ENCODE measurements at places on chromosomes 2 and 18.

- DNase-seq = no peak
These were observed 41.7 kb upstream of the MALL start for GRCh38 chr2:110157153-110157793.

GRCh38 chr2:238685327-238685709, 162.6 kb upstream of the TWIST2 start:
- no peak for DNase-seq

DNA sequence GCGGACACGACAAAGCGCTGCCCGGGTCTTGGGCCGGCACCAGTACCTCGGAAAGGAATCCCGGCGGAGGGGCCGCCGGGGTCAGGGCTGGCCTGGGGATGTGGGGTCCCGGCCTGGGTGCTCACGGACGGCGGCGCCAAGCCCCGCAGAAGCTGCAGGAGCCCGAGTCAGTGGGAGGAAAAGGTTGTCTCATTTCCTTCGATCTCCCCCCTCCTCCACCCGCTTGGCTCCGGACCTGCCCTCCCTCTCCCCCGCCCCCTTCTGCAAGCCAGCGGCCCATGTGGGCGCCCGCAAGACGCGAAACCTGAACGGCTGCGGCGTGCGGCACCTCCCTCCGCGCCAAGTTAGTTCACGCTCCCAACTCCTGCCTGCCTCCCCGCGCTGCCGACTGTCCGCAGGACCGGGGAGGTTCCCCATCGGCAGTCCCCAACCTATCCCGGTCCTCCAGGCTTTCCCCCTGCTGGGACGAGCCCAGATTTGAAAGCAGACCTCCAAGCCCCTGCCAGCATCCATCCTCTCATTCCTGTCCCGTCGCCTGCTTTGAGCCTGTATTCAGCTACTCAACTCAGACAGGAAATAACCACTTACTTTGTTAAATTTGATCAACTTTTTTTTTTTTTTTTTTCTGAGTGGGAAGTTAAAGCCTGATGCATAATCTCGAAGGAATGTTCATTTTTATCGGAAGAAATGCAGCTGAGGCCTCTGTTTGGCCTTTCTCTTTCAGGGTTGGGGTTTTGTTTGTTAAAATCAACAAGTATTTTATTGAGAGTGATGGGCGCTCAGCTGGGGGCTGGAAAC, at the start of gene EVA1A:
Gene EVA1A, minus strand, starts transcription at position 172 of the 798 bp plus-strand sequence. CDS start 42,799 bp downstream, outside the sequence.
- no peak for DNase-seq

- DNase-seq = no peak
These were observed 28.0 kb downstream of the STAT4 start for GRCh38 chr2:191122638-191123294.

DNA sequence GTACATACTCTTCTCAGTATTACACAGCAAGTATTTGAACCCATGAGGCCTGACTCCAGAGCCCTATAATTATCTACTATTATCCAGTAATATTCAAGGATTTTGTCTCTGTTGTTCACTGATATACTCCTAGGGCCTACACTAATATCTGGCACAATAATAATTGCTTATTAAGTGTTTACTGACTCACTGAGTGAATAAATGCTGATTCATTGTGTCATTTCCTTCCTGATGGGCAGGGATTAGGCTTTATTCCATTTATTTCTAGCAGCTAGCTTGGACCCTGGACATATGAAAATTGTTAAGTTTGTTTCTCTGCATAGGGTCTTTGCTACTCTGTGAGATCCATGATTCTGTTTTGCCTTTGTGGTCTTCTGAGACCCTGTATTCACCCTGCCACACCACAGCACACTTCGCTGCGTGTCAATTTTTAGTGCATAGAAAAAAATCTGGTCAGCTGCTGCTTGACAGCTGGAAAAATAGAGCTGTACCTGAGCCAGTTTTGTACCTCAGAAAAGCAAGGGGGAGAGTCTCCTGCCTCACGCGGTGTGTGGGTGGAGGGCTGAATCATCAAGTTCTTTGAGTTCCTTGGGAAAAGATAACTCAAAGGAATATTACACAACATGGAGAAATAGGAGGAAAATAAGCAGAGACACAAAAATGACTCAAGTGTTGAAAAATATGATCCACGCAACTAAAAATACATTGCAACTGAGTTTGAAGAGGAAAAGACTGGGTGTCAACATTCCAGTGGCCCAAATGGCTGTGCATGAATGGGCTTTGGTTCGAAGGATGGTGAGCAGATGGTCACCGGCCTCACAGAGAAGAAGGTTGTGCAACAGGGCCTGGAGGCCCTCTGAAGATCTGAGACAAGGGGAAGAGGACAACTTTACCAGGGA, 18.9 kb upstream of the DPP4 start:
- no peak for DNase-seq
